Activated CD8-positive, alpha-beta T cell treated with anti-CD3 and anti-CD28 coated beads, Interleukin-2, amount 10 ng/mL, durations not matched to agents 7 days and 5 days (primary cell): ENCODE measurements at places on chromosomes 2 and 18. TPM values are rescaled to one million over a fixed set of nuclear protein-coding genes. Genes with fewer than 3 reads are reported as not detected.

GRCh38 chr18:35732636-35733035 lies 151.1 kb downstream of the GALNT1 start:
- DNase-seq, result no peak

DNA sequence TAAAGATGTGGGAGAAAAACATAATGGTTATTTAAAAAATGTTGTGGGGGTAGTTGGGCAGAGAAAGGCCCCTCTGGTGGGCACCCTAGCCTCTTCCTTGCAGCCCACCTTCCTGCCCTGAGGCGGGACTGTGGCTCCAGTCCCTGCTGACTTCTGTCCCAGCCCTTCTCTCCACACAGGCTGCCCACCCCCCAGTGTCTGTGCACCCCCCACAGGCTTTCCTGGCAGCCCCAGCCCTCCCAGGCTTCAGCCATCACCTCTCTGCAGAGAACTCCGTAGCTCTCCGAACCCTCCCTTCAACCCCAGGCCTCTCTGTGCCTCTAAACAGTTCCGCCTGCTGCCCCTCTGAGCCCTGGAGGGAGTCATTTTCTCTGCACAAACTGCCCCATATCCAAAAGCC lies 75.4 kb downstream of the DYSF start:
- DNase-seq, result no peak

DNA sequence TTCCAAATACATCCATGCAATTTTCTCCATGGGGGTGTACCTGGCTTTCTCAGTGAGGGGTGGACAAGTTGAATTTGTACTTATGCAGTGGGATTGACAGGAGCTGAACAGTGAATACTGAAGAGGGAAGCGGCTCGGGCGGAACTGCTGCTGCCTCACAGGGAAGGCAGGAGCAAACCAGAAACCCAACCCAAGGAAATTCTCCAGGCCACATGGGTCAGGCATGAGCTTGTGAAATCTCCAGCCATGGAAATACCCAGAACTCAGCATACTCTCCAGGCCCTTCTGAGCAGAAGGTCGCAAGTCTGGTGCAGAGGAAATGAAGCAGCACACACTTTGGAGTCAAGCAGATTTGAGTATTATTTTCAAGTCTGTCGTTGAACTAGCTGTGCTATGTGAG lies 26.5 kb upstream of the INO80C start:
- no peak for DNase-seq

DNA sequence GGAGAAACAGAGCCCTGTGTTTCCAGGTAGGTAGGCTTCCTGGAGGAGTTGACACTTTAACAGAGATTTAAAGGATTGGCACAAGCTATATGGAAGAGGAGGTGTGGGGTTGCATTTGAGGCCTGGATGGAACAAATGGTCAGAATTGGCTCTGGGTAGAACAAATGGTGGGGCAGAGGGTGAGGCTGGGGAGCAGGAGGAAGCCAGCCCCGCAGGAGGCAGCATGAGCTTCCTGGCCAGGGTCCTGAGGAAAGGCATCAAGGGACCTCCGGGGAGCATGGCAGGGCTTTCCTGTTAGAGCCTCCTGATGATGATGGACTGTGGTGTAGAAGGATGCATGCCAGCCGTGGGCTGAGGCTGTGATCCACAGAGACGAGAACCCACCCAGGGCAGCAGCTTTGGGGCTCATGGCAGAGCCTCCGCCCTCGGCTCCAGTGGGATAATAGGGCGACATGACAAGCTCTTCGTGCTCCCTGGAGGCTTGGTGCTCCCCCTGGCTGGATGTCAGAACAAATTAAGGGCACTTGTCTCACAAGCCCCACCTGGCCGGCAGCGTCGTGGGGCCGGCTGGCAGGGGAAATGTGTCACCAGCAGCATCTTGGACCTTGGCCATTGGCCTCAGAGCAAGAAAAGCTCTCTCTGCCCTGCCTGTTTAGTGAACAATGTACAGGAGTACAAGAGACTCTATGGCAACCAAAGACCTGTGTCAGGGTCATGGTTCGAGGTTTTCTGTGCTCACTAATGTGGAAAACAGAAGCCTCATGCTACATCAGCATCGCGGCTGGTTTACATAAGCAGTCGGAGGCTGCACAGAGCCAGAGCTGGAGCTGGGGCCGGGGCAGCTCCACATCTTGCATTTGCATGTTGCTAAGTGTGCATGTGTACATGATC lies 153.5 kb downstream of the MYCN start:
- DNase-seq, result no peak

DNA sequence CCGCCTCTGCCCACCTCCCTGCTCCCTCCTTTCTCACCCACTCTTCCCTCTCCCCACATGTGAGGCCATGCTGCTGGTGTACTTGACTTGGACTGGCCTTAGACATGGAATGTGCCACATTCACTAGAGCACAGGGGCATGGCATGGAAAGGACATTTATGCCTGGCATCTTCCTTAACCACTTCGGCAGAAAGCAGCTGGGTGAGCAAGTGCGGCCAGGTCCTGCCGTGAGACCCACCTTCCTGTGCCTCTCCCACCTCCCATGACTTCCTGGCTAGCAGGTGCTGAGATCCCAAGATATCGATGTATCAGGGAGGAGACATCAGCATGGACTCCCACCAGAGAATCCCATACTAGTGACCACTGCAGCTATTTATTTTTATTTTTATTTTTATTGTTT lies 13.0 kb downstream of the GPR55 start:
- DNase-seq, result no peak

- no peak for DNase-seq
Observed at GRCh38 chr2:129301431-129301913, 678.0 kb upstream of the RAB6C start.

DNA sequence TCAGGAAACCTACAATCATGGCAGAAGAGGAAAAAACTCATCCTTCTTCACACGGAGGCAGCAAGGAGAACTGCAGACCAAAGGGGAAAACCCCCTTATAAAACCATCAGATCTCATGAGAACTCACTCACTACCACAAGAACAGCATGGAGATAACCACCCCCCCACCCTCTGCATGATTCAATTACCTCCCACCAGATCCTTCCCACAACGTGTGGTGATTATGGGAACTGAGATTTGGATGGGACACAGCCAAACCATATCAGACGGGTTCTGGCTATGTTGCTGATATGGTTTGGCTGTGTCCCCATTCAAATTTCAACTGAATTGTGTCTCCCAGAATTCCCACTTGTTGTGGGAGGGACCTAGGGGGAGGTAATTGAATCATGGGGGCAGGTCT lies 28.7 kb upstream of the CCDC150 start:
- no peak for DNase-seq

GRCh38 chr2:60926741-60927552 lies 45.6 kb downstream of the REL start:
- no peak for DNase-seq

The AQP4 gene
- not detected for total RNA-seq

GRCh38 chr18:69480460-69480859 lies 79.8 kb downstream of the DOK6 start:
- no peak for DNase-seq

DNA sequence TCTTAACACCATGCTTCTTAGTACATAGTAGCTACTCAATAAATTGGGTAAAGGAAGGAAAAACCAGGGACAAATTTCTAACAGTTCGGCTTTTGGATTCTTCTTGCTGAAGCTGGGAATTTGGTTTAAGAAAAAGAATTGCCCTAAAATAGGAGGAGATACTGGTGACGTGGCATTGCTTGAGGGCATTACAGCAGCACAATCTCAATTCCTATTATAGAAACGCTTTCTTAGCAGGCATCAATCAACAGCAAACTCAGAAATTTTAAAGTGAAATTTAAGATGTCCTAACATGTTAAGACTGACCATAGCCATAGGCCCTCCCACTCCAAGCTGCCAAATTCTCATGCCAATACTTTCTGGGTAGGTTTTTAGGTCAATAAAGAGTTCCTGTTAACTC lies 169.5 kb downstream of the SRBD1 start:
- no peak for DNase-seq

DNA sequence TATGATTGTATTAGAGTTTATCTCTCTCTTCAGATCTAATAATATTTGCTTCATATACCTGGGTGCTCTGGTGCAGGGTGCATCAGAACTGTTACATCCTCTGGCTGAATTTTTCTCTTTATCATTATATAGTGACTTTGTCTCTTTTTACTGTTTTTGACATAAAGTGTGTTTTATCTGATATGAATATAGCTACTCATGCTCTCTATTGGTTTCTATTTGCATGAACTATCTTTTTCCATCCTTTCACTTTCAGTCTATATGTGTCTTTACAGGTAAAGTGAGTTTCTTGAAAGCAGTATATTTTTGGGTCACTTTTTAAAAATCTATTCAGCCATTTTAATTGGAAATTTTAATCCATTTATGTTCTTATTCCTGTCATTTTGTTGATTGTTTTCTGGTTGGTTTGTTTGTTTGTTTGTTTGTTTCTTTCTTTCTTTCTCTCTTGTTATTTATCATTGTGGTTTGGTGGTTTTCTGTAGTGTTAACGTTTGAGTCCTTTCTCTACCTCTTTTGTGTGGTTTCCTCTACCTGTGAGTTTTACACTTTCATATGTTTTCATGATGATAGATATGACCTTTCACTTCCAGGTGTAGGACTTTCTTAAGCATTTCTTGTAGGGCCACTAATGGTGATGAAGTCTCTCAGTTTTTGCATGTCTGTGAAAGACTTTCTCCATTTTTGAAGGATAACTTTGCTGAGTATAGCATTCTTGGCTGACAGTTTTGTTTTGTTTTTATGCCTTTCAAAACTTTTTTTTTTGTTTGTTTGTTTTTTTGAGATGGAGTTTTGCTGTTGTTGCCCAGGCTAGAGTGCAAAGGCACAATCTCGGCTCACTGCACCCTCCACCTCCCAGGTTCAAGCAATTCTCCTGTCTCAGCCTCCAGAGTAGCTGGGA lies 54.9 kb downstream of the CCNT2 start:
- no peak for DNase-seq

GRCh38 chr2:172247203-172247602 lies 144.5 kb upstream of the DLX2 start:
- no peak for DNase-seq

GRCh38 chr2:221492636-221493035 lies 79.5 kb downstream of the EPHA4 start:
- no peak for DNase-seq

DNA sequence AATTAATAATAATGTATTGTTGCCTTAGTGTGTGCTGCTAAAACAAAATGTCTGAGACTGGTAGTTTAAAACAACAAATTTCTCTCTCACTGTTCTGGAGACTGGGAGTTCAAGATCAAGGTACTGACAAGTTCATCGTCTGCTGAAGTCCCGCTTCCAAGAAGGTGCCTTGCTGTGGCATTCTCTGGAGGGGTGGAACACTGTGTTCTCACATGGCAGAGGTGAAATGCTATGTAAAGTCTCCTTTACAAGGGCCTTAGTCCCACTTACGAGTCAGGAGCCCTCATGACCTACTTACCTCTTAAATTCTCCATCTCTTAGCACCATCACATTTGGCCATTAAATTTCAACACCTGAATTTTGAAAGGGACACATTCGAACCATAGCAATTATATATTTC lies 299.2 kb upstream of the RBMS1 start:
- DNase-seq, result no peak

DNA sequence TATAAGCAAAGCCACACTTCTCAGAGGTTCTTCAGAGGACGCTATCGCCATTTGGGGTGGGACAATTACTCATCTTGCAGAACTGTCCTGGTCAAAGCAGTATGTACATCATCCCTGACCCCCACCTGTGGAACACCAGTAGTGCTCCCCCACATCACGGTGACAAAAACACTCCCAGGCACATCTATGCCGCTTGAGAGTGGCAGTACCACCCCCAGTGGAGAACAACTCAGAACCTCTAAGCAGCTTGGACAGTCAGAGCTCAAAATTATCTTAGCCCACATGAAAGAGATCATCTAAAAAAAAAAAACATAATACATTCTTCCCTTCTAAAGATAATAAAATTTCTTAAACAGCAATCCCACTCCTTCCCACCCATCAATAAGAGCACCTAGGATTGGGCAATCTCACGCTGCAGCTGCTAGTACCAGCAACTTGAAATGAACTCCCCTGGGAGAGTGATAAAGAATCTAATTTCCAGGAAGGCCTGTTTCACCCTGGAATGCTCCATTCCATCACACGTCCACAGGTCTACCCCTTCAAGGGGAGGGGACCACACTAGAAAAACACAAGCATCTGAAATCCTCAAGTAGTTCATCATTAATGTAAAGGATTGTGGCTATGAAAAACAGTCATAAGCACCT lies 31.7 kb downstream of the LRP2 start:
- DNase-seq, result no peak

DNA sequence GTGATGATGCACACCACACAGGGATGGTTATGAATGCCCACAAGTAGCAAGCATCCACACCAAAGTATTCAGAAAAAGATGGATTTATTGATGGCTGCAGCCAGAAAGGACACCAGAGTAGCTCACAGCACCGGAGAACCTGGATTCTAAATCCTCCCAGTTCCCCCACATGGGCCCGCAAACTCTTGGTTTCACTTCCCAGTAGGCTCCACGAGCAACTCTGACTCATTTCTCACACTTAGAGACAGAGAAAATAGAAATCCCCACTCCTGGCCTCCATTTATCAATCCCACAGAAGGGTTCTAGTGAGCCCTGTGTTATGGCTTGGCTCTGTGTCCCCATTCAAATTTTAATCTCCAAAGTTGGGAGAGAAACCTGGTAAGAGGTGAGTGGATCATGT lies 426.7 kb upstream of the MYT1L start:
- DNase-seq, result no peak

GRCh38 chr2:231917280-231918066 lies 8.7 kb downstream of the NPPC start:
- DNase-seq, result no peak

DNA sequence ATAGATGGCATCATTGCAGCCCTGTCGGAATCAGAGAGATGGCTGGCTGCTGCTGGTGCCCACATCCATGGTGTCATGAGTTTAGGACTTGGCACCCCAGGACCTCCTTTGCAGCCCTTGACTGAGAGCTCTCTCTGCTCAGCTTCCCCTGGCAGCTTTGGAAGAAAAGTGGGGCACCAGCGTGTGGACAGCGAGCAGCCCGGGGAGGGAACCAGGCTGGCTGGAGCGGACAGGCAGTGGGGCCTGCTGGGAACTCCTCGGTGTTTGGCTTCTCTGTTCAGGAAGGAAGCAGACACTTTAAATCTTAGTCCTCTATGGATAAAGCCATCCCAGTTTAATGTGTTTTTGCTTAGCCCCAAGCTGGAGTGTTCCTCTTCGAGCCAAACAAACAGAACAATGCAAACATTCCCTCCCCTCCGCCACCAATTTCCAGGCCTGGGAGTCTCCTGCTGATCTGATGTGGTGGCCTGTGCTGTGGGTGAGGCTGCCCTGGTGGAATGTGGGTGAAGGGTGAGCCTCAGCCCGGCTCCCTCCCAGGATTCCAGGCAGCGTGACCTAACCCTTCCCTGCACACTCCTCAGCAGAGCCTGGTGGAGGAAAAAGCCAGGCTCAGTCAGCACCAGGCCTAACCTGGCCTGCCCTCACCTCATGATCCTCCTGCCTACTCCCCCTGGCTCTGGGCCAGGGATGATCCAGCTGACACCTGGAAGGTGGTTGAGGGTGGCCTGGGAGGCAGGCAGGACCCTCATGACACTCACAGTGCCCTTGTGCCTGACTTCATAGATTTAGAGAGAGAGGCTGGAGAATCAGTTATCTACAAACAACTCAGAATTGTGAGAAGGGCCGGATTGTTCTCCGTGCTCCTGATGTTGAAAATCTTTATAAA lies 21.6 kb upstream of the ITGB6 start:
- no peak for DNase-seq

- no peak for DNase-seq
Observed at GRCh38 chr2:227570615-227571014, 28.1 kb upstream of the SCYGR2 start.
